Stimulated activated CD8-positive, alpha-beta memory T cell treated with anti-CD3 and anti-CD28 coated beads, Interleukin-7, amount 100 ng/mL, for 4 hours (primary cell): ENCODE measurements at places on chromosomes 12 and 14.
A peak's percentile ranks its signal among the peaks of the same experiment; 100 is the strongest.

- DNase-seq = no peak
Measured at GRCh38 chr12:84159260-84159659, 753.3 kb downstream of the SLC6A15 start.

DNA sequence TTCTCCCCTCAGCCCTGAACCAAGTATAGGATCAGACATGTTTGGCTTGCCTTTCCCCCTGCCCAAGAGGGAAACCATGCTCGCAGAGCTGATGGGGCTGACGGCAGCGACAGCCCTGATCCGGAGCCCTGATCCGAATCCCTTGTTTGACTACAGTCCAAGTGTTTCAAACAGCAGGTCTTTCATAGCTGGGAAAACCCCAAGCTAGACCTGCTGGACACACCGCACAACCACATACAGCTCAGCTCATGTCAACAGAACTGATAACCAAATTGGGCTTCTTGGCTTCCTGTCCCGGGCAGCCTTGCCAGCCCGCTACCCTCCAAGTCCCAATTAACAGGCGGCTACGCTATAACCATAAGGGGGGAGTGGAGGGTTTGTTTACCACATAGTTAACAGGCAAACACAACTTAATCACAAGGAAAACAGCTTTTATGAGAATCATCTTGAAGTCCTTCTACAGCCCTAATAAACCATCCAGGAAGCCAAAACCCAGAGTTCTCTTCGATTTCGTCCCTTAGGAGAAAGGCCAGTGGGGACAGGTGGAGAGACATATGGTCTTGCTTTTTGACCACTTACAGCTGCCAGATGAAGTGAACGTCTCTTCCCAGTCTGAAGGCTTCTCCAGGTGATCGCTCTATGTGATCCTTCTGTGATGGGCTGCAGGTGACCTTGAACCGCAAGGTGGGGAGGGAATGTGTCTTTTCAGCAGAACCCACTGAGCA is 64.5 kb upstream of the MANSC4 start:
- no peak for DNase-seq

GRCh38 chr14:88026890-88027289 is 22.0 kb downstream of the GPR65 start:
- no peak for DNase-seq

DNA sequence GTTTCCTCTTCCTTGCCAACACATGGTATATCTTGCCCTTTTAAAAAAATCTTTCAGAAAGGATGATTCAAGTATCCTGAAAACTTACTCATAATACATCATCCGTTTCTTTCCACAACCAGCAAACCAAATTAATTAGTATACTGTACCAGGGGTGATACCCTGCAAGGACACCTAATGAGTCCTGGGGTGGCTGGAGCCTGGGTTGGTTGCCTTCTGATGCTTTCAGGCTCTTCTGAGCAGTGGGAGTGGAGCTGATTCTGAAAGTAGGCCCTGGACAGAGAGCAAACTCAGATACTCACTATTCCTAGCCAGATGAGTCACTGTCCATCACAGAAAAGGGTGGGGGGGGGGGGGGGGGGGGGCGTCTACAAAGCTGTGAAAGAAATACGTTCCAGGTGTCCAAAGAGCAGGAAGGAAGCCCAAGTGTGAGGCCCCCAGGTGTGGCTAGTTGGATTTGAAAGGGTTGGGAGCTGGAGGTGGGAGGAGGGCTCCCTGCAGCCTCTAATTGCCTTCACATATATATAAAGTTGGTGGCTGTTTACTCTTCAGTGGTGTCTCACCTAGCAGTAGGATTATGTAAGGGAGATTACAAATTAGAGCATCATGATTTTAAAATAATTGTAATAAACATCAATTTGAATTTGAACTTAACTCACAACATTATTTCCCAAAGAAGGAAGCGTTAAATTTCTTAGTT is 36.5 kb downstream of the FBXO33 start:
- no peak for DNase-seq

GRCh38 chr14:104554608-104555429 is 24.7 kb upstream of the C14orf180 start:
- no peak for DNase-seq

- no peak for DNase-seq
Measured at GRCh38 chr14:79466938-79467527, 744.3 kb downstream of the DIO2 start.

GRCh38 chr14:51096870-51097269 is 2.0 kb upstream of the TRIM9 start:
- no peak for DNase-seq

DNA sequence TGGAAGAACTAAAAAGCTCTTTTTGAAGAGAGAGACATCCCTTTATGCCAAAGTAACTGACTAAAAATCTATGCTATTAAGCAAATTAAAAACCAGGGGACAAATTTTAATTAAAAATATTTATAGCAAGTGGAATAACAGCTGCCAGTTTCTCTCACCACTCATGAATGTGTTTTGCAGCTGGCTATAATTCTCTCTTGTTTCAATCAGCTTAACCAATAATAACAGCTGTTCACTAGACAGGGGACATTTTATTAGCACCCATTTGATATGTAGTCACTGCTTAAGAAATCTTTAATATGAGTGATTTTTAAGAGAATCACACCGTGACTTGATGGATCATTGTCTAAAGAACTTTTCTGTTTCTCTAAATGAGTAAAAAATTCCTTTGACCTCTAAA is 34.2 kb upstream of the KRR1 start:
- DNase-seq = no peak

GRCh38 chr12:56839915-56840325 is 76.8 kb downstream of the HSD17B6 start:
- no peak for DNase-seq

DNA sequence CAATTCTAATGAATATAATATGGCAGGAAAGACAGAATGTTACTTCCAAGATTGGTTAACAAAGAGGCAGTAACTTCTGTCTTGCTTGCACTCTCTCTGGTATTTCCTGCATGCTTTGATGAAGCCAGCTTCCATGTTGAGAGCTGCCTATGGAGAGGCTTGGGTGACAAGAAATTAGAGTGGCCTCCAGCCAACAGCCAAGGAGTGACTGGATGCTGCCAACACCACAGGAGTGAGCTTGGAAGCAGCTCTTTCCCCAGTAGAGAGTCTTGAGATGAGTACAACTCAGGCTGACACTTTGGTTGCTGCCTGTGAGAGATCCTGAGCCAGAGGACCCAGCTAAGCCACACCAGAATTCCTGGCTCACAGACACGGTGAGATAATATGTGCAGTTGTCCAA is 183.1 kb downstream of the RMST start:
- no peak for DNase-seq

DNA sequence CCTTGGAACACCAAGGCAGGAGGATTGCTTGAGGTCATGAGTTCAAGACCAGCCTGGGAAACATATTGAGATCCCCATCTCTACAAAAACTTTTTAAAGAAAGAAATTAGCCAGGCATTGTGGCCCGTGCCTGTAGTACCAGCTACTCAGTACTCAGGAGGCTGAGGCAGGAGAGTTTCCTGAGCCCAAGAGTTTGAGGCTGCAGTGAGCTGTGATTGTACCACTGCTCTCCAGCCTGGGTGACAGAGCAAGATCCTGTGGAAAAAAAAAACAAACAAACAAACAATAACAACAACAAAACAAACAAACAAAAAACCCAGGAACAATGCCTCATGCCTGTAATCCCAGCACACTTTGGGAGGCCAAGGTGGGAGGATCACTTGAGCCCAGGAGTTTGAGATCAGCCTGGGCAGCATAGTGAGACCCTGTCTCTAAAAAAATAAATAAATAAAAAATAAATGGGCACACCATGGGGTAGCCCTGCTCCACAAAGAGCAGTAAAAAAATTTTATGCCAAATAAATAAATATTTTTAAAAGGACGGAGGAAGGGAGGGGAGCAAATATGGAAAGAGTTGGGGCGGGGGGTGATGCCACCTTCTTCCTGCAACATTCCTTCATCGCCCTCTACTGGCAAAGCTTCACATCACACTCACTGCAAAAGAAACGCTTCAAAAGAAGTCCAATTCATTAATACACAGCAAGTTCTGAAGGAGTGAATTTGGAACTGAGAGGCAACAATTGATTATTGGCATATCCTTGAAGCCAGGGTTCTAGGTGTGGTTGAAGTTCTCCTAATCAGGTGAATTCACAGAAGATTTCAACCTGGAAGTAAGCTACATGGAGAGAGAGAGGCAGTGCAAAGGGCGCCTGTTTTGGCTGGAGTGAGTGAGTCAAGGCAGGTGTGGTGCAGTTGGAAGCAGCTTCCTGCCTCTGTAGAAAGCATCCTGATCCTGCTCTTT is 8.8 kb upstream of the GNPTAB start:
- peak; percentile 60 for DNase-seq

GRCh38 chr12:112107306-112108201 is 1.0 kb downstream of the NAA25 start:
- no peak for DNase-seq

DNA sequence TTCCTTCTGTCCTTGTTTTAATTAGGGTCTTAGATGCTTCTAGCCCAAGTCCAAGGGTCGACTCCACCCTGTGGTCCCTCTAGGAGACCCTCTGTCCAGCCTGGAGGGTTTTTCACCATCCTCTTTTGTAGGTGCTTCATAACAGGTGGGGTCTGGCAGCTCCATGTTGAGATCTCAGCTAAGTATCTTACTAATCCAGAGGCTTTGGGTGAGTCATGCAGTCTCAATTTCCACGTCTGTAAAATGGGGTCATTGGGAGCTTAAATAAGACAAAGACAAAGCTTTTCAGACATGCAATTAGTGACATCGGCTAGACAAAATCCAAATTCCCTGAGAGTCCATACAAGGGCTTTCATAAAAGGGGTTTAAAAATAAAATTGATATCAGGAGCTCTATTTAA is 3.2 kb downstream of the HSPB8 start:
- DNase-seq = no peak

DNA sequence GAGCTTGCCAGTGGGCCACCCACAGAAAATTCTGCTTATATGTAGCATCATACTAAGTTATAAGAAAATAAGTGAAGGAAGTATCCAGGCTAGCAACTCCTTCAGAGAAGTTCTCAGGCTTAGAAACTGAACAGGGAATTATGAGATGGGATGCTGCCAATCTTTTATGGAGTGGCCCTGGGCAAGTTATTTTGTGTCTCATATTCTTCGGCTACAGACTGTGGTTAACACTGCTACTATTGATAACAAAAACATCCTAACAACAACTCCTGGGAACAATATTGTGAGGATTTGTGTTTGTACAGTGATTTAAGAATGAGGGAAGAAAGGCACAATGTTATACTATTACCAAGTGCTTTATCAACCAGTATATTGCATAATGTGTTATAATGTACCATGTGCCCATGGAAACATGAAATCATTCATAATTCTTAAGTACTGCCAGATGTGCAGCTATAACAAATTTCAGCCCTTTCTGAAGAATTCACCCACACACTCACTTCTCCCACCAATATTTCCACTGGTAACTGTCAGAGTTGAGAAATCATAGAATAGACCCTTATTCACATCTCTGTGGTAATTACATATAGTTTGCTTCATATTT is 113.3 kb upstream of the SOX5 start:
- DNase-seq = no peak

- no peak for DNase-seq
Measured at GRCh38 chr12:109222062-109222461, 87.0 kb downstream of the FOXN4 start.

DNA sequence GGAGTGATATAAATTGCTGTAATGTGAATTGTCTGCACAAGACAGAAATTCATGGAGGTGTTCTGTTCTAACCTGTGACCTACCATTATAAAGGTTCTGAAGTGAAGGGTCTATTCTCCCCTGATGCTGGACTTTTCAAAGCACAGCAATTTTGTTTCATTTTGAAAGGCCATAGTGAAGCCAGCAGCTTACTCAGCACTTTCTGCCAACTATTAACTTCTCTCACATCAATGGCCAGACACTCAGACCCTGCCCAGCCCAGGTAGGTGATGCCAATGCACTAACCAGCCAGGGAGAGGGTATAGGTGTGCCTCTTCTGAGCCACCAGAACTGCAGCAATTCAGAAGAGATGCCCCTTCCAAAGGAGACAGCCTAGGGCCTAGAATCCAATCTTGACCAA is 43.9 kb downstream of the SLC15A4 start:
- no peak for DNase-seq

- DNase-seq = no peak
Measured at GRCh38 chr14:69651664-69652063, 40.3 kb downstream of the SUSD6 start.

GRCh38 chr12:39427360-39427808 is 15.5 kb downstream of the KIF21A start:
- DNase-seq = no peak

- DNase-seq = no peak
Measured at GRCh38 chr12:75713434-75713833, 202.0 kb upstream of the KRR1 start.

DNA sequence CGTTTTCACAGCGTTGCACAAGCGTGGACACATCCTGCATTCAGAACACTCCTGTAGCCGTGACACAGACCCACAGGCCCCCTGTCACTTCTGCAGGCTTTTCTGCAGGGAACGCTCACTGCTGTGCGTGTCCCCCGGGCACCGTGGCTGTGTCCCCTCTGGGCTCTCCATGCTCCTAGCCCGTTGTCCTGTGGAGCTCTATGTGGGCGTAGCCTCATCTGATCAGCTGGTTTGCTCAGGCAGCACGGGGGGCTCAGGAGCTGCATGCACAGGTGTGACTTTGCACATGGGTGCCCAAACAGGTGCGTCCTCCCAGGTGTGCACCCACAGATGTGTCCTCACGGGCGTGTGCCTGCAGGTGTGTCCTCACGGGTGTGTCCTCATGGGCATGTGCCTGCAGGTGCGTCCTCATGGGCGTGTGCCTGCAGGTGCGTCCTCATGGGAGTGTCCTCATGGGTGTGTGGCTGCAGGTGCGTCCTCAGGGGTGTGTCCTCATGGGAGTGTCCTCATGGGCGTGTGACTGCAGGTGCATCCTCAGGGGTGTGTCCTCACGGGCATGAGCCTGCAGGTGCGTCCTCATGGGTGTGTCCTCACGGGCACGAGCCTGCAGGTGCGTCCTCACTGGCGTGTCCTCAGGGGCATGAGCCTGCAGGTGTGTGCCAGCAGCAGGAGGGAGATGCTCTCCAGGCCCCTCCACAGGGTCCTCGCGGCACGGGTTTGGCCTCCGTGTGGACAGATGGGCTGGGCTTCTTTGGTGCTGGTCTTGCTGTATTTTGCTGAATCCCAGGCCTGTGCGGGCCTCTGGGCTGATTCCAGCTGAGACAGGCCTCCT is 17.5 kb downstream of the MTA1 start:
- DNase-seq = no peak

- no peak for DNase-seq
Measured at GRCh38 chr14:92316937-92317336, 6.0 kb upstream of the SLC24A4 start.

- no peak for DNase-seq
Measured at GRCh38 chr14:21275261-21275858, 4.5 kb upstream of the RPGRIP1 start.

- no peak for DNase-seq
Measured at GRCh38 chr12:59649203-59649602, 53.4 kb downstream of the SLC16A7 start.

DNA sequence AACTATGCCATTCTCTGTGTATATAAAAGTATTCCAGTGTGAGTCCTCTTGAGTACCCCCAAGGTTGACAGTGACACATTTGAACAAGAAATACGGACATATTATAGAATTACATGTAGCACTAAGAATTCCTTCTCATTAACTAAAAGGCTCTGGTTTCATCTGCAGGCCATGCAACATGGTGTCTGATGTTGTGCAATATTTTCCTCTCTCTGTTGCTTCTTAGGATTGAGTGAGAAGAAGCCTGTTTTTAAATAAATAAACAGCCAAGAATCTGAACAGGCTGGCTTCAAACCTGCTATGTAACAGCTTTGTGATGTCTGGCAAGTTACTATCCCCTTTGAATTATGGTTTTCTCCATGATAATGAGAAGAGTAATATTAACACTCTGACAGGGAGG is 22.2 kb upstream of the CCER1 start:
- no peak for DNase-seq
